Stimulated activated CD8-positive, alpha-beta memory T cell treated with anti-CD3 and anti-CD28 coated beads, Interleukin-7, amount 100 ng/mL, for 48 hours (primary cell): ENCODE measurements at places on chromosomes 12 and 14.

- no peak for DNase-seq
These were observed 105.1 kb downstream of the BMP4 start for GRCh38 chr14:53851394-53852090.

DNA sequence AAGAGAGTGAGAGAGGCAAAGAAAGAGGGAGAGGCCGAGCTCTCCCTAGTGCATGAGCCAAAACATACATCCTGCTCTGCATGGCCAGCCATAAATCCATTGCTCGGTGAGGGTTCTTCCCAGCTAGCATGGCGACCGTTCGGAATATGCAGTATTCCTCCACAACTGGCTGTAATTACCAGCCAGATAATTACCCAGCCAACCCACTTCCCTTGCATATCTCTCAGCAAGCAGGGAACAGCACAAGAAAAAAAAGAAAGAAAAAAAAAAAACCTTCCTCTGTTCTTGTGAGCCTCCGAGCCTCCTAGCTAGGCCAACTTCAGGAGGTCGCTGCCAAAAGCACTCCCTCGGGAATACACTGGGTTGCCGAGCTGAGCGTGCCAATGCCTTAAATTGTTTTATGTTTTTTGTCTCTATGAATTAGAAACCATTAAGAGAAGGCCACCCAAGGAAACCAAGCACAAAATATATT, 567.9 kb downstream of the MED13L start:
- DNase-seq = no peak

- no peak for DNase-seq
These were observed 113.9 kb upstream of the FGD4 start for GRCh38 chr12:32285489-32285888.

DNA sequence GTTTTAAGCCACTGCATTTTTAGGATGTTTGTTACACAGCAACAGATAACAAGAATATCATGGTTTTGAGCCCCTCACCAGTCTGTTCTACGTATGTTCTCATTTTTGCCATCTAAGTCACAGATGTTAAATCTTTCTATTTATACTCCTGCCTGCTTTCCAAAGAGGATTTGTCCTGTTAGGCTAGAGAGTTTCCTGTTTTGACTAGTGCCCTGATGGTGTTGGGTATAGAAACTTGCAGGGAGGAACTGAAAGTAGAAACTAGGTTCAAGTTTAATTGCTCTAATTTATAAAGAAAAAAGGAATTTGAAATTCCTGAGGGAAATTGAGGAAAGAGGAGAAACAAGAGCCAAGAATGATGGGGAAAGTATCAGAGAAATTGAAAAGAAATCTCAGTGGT, 74.4 kb upstream of the COCH start:
- no peak for DNase-seq

DNA sequence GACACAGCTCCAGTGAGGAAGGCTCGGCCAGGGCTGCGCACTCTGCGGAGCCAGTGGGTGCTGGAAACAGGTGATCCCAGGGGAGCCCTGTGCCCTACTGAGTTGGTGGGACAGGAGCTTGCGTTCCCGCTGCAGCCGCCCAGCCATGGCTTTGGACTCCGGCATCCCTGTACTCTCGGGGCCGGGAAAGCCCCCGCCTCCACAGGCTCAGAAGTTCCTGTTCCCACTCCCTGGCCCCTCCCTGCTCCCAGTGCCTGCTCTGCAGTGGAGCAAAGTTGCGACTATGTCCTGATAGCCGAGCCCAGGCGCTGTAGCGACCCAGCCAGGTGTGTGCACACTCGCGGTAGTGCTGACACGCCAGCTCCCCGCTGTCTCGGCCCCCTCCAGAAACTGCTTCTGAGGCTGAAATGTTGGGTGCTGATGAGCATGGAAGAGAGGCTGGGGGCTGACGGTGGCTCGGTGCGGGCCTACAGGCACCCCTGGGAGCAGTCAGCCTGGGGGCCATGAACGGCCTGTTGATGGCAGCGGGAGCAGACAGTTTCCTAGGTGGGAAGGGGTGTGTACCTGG, 344.6 kb upstream of the MGAT4C start:
- DNase-seq = no peak

GRCh38 chr14:101470266-101470665, 91.0 kb upstream of the DIO3 start:
- DNase-seq = no peak

- no peak for DNase-seq
These were observed 187.6 kb downstream of the NOVA1 start for GRCh38 chr14:26410189-26410685.

- no peak for DNase-seq
These were observed 1047.5 kb upstream of the FLRT2 start for GRCh38 chr14:84482256-84483071.

DNA sequence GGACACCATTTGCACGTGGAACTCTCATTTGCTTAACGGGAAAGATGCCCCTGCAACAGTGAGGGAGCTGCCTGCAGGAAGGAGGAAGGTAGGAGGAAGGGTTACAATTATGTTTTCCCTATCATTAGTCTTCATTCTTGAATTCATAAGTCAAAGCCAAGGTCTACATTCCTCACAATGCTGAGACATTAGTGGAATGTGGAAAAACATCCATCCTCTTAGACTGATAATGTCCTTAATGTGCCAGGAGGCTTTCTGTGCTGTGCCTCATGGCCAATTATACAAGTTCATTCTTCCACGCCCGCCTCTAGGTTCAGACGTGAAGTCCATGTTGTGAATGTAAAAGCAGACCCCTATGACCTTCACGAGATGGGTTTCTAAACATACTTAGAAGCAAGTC, 1212.4 kb upstream of the TMEM132C start:
- DNase-seq = no peak

DNA sequence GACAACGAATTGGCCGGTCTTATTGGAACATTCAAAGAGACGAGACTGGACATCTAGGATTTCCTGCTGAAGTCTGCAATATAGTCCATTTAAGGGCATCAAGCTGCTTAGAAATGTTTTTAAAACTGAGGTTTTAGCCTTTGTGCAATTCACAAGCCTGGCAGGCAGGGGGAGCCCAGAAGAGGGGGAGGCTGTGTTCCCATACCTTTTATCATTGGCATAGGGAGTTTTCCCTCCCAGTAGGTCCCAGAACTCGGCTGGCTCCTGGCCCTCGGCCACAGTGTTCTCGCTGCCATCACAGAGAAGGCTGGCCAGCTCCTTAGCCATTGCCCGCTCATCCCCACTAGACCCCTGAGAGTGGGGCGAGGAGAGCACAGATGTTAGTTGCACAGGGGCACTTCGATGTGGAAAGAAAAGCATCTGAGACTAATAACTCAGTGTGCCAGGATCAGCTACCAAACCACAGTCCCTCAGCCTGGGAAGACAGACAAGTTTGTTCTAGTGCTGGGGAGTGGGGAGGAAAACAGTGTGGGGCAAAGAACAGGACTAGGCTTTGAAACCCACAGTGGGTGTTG, 15.1 kb downstream of the AVIL start:
- no peak for DNase-seq

GRCh38 chr12:26704214-26704613, 128.8 kb downstream of the ITPR2 start:
- no peak for DNase-seq

DNA sequence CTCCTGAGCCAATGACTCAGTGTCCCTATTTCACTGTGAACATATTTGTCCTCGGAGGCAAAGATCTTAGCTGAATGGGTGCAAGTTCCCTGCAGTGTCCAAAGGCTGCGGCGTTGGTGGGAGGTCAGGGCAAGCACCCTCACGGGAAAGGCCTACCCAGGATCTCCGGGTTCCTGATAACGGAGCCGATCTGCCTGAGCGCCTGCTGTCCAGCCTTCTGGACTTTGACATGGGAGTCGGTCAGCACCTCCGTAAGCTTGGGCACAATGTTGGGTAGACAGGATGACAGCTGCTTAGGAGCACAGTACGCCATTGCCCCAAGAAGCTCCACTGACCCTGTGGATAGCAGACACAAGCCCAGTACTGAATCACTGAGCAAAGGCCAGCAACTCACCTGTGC, 31.5 kb upstream of the RAB35 start:
- no peak for DNase-seq

DNA sequence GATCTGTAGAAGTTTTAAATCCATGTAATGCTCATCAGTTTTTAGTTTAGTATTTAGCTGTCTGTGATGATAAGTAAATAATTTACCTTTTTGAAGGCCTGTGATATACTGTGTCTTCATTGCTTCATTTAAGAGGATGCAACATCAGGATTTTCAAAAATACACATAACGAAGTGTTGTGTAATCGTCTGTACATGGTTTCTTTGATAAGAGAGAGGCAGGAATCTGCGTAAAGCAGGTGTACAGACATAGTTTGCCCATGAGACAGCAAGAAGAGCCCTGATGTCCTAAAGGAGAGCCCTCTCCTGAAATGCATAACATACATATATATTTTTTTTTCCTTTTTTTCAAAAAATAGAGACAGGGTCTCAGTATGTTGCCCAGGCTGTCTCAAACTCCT, 44.8 kb downstream of the RASSF3 start:
- no peak for DNase-seq

DNA sequence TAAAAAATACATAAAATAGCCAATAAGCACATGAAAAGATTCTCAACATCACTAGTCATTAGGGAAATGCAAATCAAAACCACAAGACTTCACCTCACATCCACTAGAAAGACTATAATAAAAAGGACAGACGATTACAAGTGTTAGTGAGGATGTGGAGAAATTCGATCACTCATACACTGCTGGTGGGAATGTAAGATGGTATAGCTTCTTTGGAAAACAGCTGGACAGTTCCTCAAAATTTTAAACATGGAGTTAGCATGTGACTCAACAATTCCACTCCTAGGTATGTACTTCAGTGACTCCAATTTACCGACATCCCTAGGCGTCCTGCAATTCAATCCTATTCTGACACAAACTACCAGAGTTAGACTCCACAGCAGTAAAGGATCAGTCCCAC, 13.7 kb downstream of the TRIM9 start:
- DNase-seq = no peak

- DNase-seq = no peak
These were observed 21.0 kb upstream of the TSPAN11 start for GRCh38 chr12:30905463-30906009.

- no peak for DNase-seq
These were observed 6.4 kb upstream of the HOXC11 start for GRCh38 chr12:53966385-53967133.

DNA sequence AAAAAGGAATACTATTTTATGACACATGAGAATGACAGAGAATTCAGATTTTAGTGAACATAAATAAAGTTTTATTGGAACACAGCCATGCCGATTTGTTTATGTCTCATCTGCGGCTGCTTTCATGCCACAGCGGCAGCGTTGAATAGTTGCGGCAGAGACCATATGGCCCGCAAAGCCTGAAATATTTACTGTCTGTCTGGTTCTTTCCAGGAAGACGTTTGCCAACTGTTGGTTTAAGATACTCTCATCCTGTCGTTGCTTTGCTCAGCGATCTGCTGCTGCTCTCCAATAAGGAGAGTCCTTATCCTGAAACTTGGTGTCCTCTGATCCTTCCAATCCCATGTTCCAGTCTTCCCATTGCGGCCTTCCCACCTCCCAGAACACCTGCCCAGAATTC, 89.9 kb downstream of the SLC24A4 start:
- DNase-seq = no peak

DNA sequence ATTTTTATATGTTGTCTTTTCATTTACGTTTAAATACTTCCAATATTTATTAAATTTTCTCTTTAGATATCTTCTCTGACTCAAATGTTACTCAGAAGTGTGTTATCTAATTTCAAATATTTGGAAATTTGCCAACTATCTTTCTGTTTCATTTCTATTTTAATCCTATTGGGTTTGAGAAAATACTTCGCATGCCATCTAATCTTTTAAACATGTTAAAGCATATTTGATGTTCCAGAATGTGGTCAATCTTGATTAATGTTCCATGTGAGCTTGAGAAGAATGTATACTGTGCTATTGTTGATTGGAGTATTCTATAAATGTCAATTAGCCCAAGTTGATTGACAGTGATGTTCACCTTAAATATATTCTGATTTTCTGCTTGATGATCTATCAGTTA, 11.9 kb upstream of the DCN start:
- no peak for DNase-seq

- DNase-seq = no peak
These were observed 357.4 kb downstream of the TMEM117 start for GRCh38 chr12:44193281-44193680.

DNA sequence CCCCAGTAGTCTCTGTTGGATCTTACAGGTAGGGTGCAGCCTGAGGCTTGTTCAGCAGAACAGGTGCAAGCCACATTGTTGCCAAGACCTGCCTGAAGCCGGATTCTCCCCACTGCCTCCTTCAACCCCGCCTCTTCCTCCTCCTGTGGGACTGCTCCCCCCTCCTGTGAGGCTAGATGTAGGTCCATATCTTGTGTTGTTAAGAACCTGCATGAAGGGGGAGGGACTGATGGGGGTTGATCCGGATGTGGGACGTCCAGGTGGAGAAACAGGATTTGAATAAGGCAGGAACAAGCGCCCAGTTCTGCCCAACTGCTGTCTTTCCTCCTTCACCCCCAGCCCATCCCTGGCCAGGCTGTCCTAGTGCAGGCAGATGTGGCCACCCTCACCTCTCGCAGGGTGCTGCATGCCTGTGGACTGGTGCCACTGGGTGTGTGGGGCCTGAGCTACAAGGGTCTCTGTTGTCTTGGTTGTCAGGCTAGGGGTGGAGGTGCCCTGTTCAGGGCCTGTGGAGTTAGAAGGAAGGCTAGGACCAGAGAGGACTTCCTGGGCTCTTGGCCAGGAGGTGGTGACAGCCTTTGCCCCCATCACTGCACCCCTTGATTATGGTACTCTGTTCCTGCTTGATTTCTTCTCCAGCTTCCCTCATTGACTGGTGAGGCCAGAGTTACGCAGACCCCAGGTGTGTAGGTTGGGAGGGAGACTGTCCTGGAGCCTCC, 1.4 kb downstream of the NR4A1 start:
- DNase-seq = no peak

GRCh38 chr14:29587761-29588470, 339.7 kb downstream of the PRKD1 start:
- no peak for DNase-seq

GRCh38 chr14:49769171-49769570, 1.2 kb downstream of the KLHDC2 start:
- DNase-seq = no peak

DNA sequence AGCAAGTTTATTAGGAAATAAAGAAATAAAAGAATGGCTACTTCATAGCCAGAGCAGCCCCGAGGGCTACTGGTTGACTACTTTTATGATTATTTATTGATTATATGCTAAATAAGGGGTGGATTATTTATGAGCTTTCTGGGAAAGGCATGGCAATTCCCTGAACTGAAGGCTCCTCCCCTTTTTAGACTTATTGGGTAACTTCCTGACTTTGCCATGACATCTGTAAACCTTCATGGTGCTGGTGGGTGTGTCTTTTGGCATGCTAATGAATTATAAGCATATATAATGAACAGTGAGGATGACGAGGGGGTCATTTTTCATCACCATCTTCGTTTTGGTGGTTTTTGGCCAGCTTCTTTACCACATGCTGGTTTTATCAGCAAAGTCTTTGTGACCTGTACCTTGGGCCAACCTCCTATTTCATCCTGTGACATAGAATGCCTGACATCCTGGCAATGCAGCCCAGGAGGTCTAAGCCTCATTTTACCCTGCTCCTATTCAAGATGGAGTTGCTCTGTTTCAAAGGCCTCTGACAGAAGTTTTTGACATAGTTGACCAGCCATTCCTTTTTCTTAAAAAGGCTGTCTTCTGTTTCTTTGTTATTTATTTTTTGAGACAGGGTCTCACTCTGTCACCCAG, 11.1 kb upstream of the PTGES3 start:
- DNase-seq = no peak
